ENCODE measurements at places on chromosomes 3 and 15.

GRCh38 chr3:21290557-21290956, 460.5 kb downstream of the ZNF385D start:
- DNase-seq = no peak

GRCh38 chr3:112341386-112341785, 8.4 kb downstream of the CD200 start:
- DNase-seq = no peak

- no peak for DNase-seq
Measured at GRCh38 chr3:151912028-151912427, 38.6 kb downstream of the SUCNR1 start.

GRCh38 chr3:140509534-140509933, 168.3 kb upstream of the TRIM42 start:
- DNase-seq = no peak

GRCh38 chr3:157865352-157866000, 240.7 kb downstream of the SHOX2 start:
- peak; percentile 51 for DNase-seq

DNA sequence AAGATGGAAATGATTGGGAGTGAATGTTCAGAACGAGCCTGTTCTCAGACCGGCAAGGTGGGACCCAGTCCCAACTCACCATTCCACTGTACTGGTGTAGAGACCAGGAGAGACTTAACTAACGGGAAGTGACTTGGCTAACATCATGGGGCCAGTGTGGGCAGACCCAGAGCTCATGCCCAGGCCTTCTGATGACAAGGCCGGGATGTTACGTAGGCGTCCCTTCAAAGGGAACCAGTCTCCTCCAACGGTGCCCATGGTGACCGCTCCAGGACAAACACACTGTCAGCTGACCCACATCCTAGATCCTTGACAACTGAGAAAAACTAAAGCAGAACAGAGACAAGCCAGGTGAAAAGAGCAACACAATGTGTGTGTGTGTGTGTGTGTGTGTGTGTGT, 128.4 kb upstream of the HACD2 start:
- DNase-seq = no peak

GRCh38 chr15:96412906-96413231, 82.4 kb downstream of the NR2F2 start:
- no peak for DNase-seq

DNA sequence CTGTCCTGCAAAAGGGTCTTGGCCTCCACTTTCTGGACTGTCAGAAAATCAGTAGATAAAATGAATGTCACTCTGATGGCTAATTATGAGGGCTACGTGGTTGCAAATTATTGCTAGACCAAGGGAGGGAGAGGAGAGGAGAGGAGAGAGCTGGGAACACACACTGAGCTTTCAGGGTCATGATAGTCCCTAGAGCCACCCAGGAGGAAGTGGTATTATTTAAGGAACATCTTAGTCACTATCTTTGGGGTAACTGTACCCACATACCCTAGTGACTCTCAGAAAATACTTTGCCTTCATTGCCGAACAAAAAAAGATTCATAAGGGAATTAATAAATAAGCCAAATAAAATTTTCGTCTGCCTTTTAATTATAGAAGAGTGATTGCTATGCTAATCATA, 642.3 kb upstream of the CFAP20DC start:
- DNase-seq = no peak

- DNase-seq = no peak
Measured at GRCh38 chr3:144859161-144859560, 887.5 kb downstream of the DIPK2A start.

DNA sequence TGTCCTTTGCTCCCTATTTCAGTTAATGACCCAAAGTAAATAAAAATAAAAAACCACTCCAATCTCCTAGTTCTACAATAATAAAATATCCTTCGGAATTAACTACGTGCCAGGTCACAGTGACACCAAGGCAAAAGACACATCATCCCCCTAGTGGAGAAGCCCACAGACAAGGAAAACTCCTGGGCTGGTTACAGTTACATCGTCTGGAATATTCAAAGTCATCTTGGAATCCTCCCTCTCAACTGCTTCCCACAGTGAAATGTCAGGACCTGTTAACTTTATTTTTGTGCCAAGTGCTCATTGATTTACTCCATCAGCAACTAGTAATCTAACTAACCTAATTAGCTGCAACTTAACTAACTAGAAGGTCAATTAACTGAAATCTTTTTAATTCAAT, 349.3 kb downstream of the MAGI1 start:
- DNase-seq = no peak

GRCh38 chr3:87126321-87126720, 100.8 kb upstream of the CHMP2B start:
- DNase-seq = no peak

DNA sequence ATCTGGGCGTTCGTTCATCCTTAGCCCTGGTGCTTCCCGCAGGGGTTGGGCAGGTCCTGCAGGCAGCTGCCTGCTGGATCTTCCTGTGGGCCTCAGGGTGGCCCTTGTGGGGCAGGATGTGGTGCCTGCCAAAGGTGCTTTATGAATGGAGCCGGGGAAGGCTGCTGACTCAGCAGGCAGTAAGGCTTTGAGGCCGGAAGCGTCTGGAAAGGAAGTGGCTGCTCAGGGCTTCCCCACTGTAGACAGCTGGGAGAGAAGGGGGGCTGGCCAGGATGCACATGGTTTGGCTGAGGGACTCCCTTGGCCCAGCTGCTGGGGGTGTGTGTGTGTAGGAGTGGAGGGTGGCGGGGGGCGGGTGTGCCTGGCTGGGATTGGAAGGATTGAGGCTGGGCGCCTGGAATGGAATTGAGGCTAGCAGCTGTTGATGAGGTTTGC, 12.9 kb downstream of the CD276 start:
- DNase-seq = peak; percentile 86

DNA sequence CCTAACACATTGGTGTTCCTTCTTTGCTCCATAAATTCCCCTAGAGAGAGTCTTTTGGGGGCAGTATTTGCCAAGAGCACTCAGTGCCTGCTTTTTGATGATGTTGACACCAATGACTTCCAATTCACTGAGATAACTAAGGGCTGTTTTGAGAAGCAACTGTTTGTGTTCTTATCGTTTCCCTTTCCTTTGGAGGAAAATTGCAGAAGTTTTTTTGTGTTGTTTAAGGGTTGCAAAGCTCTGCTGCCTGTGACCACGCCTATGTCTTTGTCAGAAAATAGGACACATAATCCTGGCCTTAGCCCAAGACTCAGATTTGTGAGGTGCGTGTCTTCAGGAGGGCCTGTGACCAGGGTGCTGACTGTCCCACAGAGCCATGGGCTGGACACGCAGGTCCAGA, 99.6 kb downstream of the FAM43A start:
- DNase-seq = no peak

GRCh38 chr15:78004222-78004727, 73.2 kb downstream of the TBC1D2B start:
- DNase-seq = no peak

DNA sequence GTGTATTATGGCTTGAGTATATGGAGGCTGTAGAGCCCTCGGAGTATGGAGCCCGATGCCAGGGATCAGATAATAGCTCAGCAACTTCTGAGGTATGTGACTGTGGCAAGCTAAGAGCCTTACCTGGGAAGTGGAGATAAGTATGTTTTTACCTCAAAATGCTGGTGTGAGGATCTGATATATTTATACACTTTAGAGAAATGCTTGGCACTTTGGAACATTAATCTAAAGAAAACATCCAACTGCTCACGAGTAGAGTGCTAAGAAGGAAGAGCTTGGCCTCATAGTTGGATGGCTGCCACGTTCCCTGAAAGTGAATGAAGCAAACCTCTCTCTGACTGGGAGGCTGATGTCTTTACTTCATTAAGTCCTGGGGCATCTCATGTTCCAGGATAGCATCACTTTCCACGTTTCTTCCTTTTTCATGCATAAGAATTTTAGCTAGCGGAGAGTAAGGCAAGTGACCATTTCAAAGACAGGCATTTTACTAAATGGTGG, 58.9 kb upstream of the GOLGA8J start:
- DNase-seq = no peak

DNA sequence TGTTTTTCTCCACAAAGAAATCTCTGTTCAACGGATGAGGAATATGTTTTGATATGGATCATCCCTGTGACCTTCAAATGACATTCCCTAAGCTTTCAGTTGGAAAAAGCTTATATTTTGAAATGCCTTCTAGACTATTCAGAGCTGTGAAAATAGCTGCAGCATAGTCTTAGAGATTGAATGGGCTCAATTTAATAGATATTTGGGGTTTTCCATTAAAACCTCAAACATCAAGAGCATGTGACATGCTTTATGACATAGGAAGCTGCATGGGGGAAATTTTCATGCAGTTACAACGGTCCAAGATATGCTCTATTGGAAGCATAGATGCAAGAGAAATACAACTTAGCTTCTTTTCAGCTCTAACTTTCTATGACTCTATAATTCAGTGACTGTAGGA, 102.8 kb downstream of the LSAMP start:
- no peak for DNase-seq

GRCh38 chr15:99006904-99007495, 592 bp downstream of the PGPEP1L start:
- peak; percentile 15 for DNase-seq

DNA sequence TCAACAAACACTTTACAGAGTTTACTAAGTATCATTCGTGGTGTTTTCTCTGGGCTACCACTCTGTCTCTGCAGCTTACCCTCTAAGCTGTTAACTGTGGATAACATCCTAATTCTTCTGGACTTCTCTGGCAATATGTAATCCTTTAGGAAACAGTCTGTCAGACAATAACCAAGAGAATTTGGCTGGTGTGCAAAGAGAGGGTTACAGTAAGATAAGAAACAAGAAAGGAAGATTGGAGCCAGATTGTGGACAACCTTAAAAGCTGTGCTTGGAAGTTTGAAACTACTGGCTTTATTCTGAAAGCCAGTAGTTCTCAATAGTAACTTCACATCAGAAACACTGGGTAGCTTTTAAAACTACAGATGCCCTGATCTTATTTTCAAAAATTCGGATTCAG, 778 bp downstream of the ARL6 start:
- DNase-seq = no peak

DNA sequence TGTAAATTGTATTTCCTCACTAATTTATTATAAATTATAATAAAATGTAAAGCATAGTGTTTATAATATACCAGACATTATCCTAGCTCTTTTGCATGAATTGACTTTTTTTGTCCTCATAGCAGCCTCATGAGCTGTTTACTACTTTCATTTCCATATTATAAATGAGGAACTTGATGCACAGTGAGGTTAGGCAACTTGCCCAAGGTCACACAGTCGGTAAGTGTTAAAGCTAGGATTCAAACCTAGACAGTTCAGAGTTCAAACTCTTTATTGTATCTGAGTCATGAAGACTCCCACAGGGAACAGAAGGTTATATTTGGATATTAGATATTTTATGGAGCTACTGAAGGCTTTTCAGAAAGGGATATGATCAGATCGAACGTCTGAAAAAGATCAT, 322.2 kb upstream of the SATB1 start:
- no peak for DNase-seq

DNA sequence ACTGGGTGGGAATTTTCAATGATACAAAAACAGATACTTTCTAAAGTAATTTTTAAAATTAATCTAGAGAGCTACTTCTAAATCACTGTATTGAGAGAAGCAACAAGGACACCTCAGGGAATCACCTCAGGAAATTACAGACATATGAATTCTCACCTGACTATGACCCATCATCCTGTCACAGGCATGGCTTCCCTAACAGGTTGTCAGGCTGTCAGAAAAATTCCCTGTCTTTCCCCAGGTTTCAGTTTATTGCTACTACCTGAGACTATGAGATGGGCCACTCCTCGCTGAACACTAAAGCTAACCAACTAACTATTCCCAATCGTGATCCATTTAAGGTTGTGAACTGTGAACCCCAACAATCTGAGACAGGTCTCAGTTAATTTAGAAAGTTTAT, 66.1 kb downstream of the CD200 start:
- no peak for DNase-seq

DNA sequence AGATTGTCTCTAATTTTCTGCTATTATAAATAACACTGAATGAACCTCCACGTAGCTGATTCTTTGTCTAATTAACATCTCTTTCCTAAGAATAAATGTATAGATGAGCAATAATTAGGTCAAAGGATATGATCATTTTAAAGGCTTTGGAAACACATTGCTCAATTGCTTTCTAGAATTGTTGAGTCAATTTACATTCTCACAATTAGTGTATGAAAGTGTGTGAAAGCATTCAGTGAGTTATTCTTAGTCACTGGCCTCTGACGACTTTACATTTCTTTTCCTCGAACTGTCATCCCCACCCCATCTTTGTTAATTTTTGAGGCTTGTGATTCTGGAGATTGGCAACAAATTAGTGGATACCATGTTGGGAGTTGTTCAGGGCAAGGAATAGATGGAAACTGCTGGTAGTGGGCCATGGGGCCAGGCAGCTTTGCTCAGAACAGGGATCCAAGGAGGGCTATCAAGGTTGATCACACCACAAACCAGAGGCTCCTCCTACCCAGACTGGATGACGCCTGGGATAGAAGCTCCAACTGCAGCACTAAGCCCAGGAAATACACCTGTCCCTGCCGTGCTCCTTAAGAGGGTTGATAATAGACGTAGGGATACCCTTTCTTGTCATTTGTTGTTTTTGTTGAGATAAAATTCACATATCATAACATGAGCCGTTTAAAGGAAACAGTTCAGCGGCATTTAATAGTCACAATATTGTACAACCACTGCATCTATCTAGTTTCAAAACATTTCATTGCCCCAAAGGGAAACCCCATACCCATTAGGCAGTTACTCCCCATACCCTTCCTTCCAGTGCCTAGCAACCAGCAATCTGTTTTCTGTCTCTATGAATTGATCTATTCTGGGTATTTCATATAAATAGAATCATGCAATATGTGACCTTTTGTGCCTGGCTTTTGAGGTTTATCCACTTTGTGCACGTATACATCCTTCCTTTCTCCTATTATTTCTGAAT, 27.9 kb downstream of the EIF1B start:
- DNase-seq = no peak

GRCh38 chr3:42750834-42751233, 22.2 kb downstream of the CCDC13 start:
- no peak for DNase-seq

Data from COR-L47 (cell line).